A549 treated with ZK216348 at 1 μM for 4 hours (cell line): ENCODE measurements at places on chromosomes 6 and 20. TPM values are rescaled to one million over a fixed set of nuclear protein-coding genes. Genes with fewer than 3 reads are reported as not detected.

Gene GNL1
- 30.0 to 38.2 TPM (median 31.9 TPM) in 5 replicates for total RNA-seq

Gene PNPLA1
- 0.15 TPM in 1 of 5 replicates, not detected in the others for total RNA-seq

Gene MYL9
- total RNA-seq, result 15.7 to 29.0 TPM (median 19.6 TPM) in 5 replicates

Gene HLA-DRA
- not detected in 5 replicates for total RNA-seq

Gene LIME1
- 2.5 to 13.1 TPM (median 10.7 TPM) in 5 replicates for total RNA-seq

Gene HLA-DRB1
- total RNA-seq, result not detected in 5 replicates

Gene PTCHD4
- 0.06 to 0.11 TPM (median 0.09 TPM) in 3 of 5 replicates, not detected in the others for total RNA-seq

Gene CNPY3
- total RNA-seq, result 31.6 to 48.5 TPM (median 44.5 TPM) in 5 replicates

Gene ANKRD60
- total RNA-seq, result not detected in 5 replicates

Gene PRR18
- total RNA-seq, result 0.09 to 0.54 TPM (median 0.21 TPM) in 4 of 5 replicates, not detected in the other

Gene WFDC10B
- not detected in 5 replicates for total RNA-seq

Gene SGK2
- total RNA-seq, result 5.9 to 8.3 TPM (median 7.4 TPM) in 5 replicates

Gene OR2B6
- total RNA-seq, result 0.15 to 0.62 TPM in 2 of 5 replicates, not detected in the others

Gene RNF8
- 22.1 to 37.2 TPM (median 22.7 TPM) in 5 replicates for total RNA-seq

Gene VSX1
- total RNA-seq, result 0.89 to 1.2 TPM (median 1.0 TPM) in 5 replicates

Gene HLA-DRB5
- total RNA-seq, result not detected in 5 replicates

Gene E2F1
- total RNA-seq, result 18.7 to 31.7 TPM (median 30.7 TPM) in 5 replicates

Gene GSTA1
- total RNA-seq, result not detected in 5 replicates

Gene PCK1
- total RNA-seq, result 0.04 to 0.13 TPM (median 0.05 TPM) in 3 of 5 replicates, not detected in the others

Gene PLAGL1
- total RNA-seq, result 6.5 to 9.9 TPM (median 6.9 TPM) in 5 replicates

Gene WFDC12
- not detected in 5 replicates for total RNA-seq

Gene TP53TG5
- not detected in 5 replicates for total RNA-seq

Gene SEMG1
- not detected in 5 replicates for total RNA-seq

Gene GSTA2
- 0.21 to 0.24 TPM in 2 of 5 replicates, not detected in the others for total RNA-seq

Gene PAK5
- total RNA-seq, result not detected in 5 replicates

Gene RNF5
- total RNA-seq, result 32.5 to 48.7 TPM (median 45.6 TPM) in 5 replicates
